NCI-H2081 (cell line): ENCODE measurements at places on chromosomes 1 and 21.

- DNase-seq = peak; percentile 33
Observed at GRCh38 chr1:183019860-183020259, 3.4 kb upstream of the LAMC1 start.

- DNase-seq = no peak
Observed at GRCh38 chr21:31429506-31429905, 85.4 kb upstream of the TIAM1 start.

DNA sequence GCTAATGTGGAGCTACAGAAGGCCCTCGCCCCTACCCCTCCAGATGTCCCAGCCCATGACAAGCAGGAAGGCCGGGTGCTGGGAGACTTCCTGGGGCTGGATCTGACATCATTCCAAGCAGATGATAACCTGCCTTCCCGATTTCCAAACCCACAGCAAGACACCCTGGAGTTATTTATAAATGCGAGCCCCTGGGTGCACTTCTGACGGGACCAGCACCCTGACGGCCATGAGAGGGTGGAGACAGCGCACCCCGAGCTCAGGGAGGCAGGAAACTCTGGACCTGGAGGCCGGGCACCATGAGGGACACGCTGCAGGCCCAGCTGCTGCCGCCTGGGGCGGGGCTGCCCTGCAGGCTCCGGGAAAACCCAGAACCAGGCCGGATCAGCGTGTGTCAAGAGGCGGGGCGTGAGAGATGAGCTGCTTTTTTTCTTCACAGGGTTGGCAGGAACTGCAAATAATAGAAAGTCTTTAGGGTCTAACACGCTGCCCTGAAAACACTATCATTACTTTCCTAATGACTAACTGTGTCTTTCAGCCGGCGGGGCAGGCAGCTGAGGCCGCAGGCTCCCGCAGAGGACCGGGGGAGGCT lies 2.5 kb upstream of the PCBP3 start:
- no peak for DNase-seq

- DNase-seq = no peak
Observed at GRCh38 chr1:18244762-18245161, 137.2 kb downstream of the IGSF21 start.

DNA sequence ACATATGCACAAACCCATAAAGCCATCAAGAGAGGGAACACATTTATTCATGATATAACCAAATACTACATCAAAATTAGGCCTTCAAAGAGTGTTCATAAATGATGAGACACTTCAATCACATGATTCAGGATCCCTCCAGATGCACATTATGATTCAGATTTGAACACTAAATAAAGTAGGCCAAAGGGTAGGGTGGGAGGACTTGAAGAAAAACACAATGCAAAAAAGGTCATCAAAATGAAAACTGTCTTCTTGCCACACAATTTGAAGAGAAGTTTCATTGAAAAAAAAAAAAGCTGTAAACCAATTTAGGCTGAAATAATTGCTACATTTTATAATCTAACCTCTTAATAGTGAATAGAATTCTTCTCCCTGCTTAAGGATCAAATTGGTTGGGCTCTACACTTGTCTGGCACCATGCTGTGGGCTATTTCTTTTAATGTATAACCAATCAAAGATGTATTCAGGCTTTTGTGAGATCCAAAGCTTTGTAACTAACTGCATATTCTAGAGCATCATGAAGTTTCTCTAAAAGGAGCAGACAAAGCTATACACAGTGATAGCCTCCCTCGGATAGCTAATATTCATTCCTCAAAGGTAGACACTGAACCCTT lies 58.1 kb downstream of the ZSWIM5 start:
- DNase-seq = no peak

DNA sequence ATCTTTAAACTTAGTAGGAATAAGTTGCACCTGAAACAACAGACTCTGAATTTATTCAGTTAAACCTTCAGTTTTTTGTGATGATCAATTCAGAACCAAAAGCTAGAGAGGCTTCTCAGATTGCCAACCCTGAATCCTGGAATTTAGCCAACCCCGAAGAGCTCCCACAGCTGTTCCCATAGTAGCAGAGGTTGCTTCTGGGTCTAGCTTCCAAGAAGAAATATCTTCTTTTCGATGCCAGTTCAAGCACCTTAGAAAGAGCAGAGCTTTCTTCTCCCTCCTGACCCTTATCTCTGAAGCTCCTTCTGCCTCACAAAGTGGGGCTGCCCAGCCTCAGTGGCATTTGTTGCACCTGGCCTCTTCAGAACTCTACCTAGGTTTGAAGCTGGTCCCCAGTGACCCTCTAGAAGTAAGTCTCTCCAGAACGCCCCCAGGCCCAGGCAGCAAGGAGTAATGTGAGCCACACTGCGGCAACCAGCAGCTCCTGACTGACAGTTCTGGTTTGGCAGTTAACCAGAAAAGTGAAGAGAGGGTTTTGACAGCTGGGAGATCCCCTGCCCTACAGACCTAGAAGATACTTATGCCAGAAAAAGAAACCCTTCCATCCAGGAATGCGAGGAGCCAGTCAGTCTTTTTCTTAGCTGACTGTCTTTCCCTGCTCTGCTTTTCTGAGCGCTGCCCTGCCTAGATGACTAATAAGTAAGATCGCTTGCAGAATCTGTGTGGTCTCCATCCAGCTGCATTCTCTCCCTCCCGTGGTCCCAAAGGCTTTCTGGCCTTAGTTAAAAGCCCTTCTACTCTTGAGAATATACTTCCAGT lies 165.9 kb downstream of the ADGRL4 start:
- DNase-seq = peak; percentile 25

- no peak for DNase-seq
Observed at GRCh38 chr1:162908780-162909179, 47.8 kb upstream of the CCDC190 start.

DNA sequence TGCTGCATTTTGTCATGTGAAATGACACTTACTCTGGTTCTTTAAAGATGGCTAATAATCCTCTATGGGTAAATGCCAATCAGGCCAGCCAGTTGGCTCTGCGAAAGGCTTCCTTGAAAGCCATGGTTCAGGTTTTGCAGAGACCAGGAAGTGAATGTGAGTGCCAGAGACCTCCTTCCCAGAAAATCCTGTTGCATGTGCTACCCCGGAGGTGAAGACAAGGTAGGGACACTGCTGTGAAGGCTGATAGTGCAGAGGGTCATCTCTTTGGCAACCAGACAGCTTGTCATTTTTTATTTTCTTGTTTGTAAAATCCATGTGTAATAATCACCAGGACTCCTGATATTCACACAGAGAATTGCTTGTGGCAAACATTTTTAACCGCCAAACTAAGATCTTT lies 18.7 kb downstream of the LRRC8D start:
- no peak for DNase-seq

DNA sequence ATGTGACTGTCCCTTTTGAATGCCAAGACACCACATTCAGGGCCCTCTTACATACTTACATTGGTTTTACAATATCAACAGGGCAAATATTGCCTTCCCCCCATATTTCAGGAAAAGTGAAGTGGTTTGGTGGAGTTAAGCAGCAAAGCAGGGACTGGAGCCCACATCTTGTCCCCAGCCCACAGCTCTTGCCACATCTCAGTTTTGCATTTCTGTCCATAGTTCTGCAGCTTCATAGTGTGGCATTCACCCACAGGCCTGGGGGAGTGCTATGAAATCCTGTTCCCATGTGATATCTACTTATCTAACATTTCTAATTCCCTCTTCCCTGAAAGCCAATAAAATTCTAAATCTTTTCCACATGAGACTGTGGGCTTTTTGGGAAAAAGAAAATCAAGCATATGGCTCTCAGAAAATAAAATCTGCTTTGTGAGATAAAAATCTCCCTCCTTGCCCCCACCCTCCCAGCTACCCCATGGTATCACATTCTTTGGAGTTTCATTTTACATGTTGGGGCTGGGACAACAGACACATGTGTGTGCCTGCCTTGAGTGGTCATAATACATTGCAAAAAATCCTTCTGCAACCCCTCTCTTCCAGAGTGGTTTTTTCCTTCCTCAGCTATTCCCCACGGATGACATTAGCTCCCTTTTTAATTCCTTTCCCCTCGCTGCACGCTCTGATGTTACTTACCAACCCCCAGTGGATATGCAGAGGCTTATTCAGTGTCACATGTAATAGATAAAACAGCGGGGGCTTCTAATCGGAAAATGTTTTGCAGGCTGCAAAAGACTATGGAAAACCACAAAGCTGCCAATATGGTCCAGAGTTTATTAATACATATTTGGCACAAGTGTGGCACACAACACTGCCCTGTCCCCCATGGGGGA lies 20.5 kb upstream of the CD2 start:
- no peak for DNase-seq

- no peak for DNase-seq
Observed at GRCh38 chr1:98839840-98840239, 164.8 kb downstream of the PLPPR5 start.

DNA sequence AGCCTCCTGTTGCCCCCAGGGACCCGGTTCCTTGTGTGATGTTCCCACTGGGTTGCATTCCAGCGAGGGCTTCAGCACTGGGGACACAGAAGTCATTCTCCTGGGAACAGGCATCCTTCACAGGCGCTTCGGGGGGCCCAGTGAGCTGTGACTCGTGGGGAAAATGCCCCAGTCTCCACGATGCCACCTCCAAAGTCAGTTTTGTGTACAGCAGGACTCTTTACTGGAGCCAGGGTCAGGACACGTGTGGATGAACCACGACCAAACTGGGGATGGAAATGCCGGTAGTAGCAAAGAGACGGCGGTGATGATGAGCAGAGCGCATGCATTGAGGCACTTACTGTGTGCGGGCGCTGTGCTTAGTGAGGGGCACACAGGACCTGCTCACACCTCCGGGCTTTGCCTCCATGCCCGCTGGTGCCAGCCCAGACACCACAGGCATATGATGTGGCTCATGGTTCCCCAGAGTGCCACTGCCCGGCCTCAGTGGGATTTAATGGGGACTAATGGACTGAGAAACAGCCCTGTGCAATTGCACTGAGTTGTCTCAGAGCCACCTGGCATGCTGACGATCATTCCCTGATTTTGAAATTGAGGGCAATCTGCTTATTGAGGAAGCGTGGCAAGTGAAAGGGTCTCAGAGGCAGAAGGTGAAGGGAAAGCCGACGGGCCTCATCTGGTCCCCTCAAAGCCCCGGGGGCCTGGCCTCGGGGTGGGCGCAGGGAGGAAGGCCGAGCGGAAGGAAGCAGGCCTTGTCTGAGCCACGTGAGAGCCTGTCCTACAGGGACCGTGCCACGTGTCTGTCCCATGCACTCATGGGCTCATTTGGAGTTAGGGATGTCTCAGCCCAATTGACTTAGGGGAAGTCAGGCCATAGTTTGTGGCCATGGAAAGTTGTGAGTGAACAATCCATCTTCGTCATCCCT lies 91.4 kb downstream of the PDE9A start:
- no peak for DNase-seq

DNA sequence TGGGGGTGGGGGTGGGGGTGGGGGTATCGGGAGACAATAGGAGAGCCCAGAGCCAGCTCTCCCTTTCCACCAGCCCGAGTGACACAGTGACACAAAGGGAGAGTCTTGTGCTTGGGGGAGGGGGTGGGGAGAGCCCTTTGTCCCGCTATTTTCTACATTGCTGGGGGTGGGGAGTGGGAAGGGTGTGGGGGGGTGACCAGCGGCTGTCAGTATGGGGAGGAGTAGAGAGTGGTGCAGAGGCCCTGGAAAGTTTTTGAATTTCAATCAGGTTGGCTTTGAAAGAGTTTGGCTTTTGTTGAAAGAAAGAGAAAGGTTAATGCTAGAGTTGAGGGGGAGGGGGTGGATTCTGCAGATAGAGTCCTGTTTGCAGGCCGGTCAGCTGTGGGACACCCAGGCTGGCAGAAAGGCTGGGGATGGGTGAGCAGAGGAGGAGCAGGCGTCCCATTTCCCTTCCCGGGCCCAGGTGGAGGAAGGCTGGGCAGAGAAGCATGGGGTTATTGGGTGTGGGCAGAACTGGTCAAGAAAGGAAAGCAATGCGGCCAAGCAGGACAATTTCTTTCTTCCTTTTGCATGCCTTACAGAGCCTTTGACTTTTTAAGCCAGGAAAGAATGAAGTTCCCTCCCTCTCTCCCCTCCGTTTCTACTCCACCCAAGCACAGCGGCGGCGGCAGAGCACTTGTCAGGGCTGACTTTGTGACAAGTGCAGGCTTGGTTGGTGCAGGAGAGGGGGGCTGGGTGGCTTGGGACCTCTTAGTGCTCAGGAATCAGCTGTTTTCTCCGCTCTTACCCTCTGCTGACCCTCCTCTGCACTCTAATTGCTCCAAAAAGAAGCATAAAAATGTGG lies 96.2 kb downstream of the RNF220 start:
- no peak for DNase-seq

GRCh38 chr1:32518976-32519375 lies 20.3 kb upstream of the ZBTB8A start:
- no peak for DNase-seq

GRCh38 chr1:9317591-9318417 lies 25.1 kb downstream of the SPSB1 start:
- DNase-seq = peak; percentile 83

DNA sequence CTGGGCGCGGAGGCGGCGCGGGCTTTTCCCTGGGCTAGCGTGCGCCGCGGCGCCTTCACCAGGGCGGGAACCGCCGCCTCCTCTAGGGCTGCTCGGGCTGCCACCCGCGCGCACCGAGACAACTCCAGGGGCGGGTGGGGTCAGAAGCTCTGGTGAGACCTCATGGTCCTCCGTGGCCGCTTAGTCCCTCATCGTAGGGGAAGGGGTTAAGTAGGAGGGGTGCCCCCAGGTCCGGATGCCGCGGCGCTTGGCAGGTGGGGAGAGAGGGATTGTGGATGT lies 559 bp downstream of the SERTAD4 start:
- DNase-seq = no peak

DNA sequence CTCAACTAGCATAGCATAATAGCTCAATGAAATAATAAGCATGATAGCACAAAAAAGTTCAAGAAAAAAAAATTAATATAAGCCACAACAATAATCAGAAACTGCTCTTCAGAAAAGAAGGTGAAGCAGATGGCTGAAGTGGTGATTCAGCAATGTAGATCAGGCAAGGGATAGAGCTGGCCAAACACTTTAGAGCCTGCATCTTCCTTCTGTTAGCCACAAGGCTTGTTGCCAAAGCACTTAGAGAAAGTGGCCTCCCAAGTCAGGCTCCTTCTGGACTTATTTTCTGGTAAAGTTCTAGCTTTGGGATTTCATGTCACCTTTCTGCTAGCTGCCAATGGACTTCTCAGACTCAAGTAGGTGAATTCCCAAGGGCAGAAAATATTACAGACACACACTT lies 60.3 kb upstream of the C1orf87 start:
- no peak for DNase-seq

- no peak for DNase-seq
Observed at GRCh38 chr1:109151146-109151990, 37.5 kb downstream of the ELAPOR1 start.

- DNase-seq = no peak
Observed at GRCh38 chr1:61085206-61085982, 3.0 kb downstream of the NFIA start.

- no peak for DNase-seq
Observed at GRCh38 chr1:160127865-160128523, 12.4 kb downstream of the ATP1A2 start.
